Occipital lobe (tissue), 3 donors: ENCODE measurements at places on chromosomes 13 and 19. TPM values are rescaled to one million over a fixed set of nuclear protein-coding genes. Genes with fewer than 3 reads are reported as not detected.

The GPR12 gene
- total RNA-seq, result 34.8 TPM

The FGF22 gene
- 0.62 TPM for total RNA-seq

The NXNL1 gene
- not detected for total RNA-seq

- no peak for DNase-seq
Measured at GRCh38 chr13:44543369-44543768, 32.8 kb downstream of the TSC22D1 start.

The POU4F1 gene
- total RNA-seq, result under 0.01 TPM

DNA sequence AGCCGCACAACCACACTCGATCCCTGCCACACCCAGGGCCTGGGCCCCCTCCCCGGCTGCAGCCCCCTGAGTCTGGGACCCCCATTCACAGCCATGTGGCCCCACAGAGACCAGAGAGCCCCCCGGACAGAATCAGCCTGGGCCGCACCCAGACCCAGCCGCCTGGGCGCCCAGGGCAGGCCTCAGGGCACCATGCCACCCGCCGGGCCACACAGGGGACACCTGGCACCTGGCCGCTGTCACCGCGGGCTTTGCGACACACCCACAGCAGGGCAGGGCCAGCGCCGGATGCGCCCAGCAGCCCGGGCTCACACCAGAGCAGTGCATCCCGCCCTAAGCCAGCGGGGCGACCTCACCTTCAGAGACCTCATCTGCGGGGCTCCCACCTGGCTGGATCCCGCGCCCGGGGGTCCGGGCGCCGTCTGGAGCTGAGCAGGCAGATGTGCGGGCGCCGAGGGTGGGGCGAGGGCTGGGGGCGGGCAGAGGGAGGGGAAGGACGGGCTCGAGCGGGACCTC lies 443 bp downstream of the TBXA2R start:
- no peak for DNase-seq

The ZNF493 gene
- 190 TPM for total RNA-seq

The LAIR1 gene
- 1.1 TPM for total RNA-seq

The AMER2 gene
- 161 TPM for total RNA-seq

DNA sequence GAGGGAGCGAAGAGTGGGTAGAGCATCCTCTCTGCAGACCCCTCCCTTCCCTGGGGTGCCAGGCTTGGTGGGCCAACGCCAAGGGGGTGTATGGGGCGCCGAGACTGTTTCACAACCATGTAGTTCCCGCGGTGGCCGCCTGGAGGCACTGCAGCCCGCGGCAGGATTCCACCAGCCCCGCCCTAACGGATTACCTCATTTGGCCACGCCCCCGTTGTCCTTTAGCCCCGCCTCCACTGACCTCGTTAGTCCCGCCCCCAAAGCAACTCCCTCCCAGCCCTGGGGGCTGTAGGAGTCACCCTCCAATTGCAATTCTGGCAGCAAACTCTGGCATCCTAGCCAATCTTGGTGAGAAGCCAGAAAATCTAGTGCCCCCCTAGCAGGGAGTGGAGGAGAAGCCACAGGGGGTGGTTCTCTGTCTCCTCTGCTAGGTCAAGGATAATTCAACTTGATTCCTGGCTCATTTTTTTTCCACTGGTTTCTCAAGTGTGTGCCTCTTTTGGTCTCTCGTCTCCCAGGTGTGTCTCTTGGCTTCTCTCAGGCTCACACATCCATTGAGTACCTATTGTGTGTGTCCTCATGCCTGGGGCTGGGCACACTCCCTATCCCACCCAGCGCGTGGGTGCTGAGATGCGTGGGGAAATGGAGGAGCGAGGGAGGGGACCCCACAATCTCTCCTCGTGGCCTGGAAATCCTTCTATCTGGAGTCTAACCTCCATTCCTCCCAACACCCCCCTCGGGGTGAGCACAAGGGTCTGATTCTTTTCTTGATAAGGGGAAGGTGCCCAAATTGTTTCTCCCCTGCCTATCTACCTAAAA lies 2.0 kb downstream of the OLFM2 start:
- peak; percentile 39 for DNase-seq

GRCh38 chr19:46406976-46407375 lies 6.4 kb downstream of the CCDC8 start:
- no peak for DNase-seq

- DNase-seq, result no peak
Measured at GRCh38 chr13:34419755-34420154, 522.3 kb upstream of the NBEA start.

The NKPD1 gene
- 0.47 TPM for total RNA-seq

GRCh38 chr13:112056739-112057438 lies 10.1 kb upstream of the SOX1 start:
- DNase-seq, result no peak

The ETV2 gene
- 1.1 TPM for total RNA-seq

GRCh38 chr13:80012251-80012650 lies 328.7 kb downstream of the SPRY2 start:
- no peak for DNase-seq

DNA sequence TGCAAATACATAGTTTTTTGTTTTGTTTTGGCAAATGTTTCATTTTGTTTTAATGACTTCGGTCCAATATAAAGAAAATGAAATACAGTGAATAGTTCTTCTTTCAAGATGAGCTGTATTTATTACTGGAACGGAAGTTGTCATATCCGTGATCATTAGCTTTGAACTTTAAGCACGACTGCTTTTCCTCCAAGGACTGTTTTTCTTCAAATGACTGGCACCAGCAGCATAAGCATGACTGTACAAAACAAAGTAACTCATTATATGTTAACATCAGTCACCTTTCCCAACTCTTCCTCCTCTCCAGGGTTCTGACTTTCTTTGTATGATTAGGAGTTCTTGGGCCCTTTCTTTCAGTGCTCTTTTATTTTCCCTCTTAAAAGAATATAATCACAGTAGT lies 20.5 kb downstream of the EDNRB start:
- no peak for DNase-seq
